Heart right ventricle (tissue), 16 donors: ENCODE measurements at places on chromosomes 1 and 21. TPM values are rescaled to one million over a fixed set of nuclear protein-coding genes. Genes with fewer than 3 reads are reported as not detected.
A peak's percentile ranks its signal among the peaks of the same experiment; 100 is the strongest.

The CD53 gene
- 3.6 TPM for total RNA-seq

The IL19 gene
- total RNA-seq, result not detected

The VSIG8 gene
- not detected for total RNA-seq

The UBE2U gene
- total RNA-seq, result 3.6 TPM

The CCDC17 gene
- total RNA-seq, result 0.75 TPM

The CTSS gene
- total RNA-seq, result 26.1 TPM

The PEAR1 gene
- 10.4 TPM for total RNA-seq

The DPH5 gene
- total RNA-seq, result 36.1 TPM

The INSRR gene
- 0.05 TPM for total RNA-seq

- H3K4me1 ChIP-seq, result no peaks in the 10 kb centered on the region
- no peak for DNase-seq
- no peak overlapping the region for H3K4me3 ChIP-seq
- H3K36me3 ChIP-seq, result no peaks in the 10 kb centered on the region
- no peaks in the 10 kb centered on the region for H3K27me3 ChIP-seq
Measured at GRCh38 chr21:37870221-37870620, 46.0 kb downstream of the KCNJ6 start.

DNA sequence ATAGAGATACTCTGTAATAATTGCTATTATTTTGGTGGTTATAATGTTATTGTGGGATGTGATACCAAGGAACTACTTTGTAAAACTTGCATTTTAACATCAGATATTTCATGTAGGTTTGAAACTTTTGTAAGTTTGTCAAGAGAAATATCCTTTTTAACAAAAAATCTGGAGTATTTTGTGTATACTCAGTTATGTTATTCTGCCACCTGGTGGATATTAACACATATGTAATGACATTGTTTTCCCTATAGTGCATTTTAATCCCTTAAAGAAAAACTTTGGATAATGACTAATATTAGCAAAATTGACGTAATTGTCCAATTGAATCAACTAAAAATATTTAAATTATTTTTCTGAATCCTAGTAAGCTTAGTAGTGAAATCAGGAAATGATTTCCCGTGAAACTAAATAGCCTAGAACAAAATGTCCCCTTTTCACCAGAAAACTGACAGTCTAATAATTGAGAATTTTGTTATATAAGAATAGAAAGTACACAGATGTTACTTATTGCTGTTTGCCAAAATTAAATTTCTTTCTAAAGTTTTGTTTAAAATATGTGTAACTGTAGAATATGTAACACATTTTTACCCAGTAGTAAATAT is 39.6 kb downstream of the KCTD3 start:
- H3K27ac ChIP-seq, result no peak overlapping the region
- H3K4me3 ChIP-seq, result no peak overlapping the region
- peaks cover 4% of the 10 kb centered on the region for H3K4me1 ChIP-seq
- H3K36me3 ChIP-seq, result peaks cover 87% of the 10 kb centered on the region
- no peak for DNase-seq

- no peak overlapping the region for H3K4me3 ChIP-seq
- no peak overlapping the region for H3K27ac ChIP-seq
- no peaks in the 10 kb centered on the region for H3K36me3 ChIP-seq
- H3K27me3 ChIP-seq, result no peaks in the 10 kb centered on the region
- DNase-seq, result no peak
Measured at GRCh38 chr1:114369930-114370329, 141.1 kb downstream of the TRIM33 start.

GRCh38 chr1:187641463-187641862 is 812.7 kb downstream of the PLA2G4A start:
- no peak for DNase-seq
- no peaks in the 10 kb centered on the region for H3K4me1 ChIP-seq

DNA sequence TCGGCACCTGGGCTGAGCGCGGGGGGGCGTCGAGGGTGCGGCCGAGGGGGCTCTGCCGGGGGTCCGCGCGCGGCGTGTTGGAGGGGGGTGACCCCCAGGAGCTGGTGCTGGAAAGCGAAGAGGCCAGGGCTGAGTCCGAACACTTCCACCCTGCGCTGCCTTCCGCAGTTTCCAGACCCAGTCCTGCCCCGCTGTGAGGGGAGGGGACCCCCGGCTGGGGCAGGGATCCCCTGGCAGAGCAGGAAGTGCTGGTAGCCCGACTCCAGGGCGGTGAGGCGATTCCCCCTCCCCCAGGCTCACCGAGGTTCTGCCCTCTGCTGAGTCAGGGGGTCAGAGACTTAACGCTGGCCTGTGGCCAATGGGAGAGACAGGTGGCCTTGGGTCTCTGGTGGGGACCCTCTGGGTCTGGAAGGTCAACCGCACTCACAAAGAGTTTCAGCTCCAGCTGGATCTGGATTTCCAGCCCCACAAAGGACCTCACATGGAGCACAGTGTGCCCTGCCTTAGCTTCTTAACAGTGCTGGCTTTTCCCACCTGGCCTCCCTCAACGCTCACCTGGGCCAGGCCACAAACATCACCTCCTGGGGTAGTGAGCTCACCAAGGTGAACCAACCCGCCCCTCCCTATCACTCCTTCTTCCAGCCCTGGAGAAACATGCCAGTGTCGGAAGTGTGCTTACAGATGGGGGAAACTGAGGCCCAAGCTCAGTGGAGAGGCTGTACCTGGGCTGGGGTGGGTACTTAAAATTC is 39.8 kb upstream of the SYNC start:
- no peaks in the 10 kb centered on the region for H3K36me3 ChIP-seq
- H3K27me3 ChIP-seq, result no peaks in the 10 kb centered on the region
- peaks cover 19% of the 10 kb centered on the region for H3K4me1 ChIP-seq

DNA sequence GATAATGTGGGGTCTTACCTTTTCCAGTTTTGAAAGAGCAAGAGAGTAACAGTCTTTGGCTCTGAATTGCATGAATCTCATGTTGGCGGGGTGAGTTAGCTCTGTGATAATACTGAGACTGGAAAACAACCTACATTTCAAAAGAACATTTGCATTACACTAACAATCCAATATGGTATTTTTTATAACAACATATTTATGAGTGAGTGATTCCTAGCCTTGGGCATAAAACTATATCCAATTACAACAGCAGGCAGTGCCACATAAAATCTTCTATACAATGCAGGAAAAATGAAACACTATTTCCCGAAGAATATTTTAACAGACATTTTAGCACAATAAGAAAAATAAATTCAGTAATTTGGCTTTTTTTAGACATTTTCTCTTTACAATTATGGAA is 303.0 kb downstream of the KCNT2 start:
- H3K4me1 ChIP-seq, result no peaks in the 10 kb centered on the region
- no peaks in the 10 kb centered on the region for H3K36me3 ChIP-seq
- H3K4me3 ChIP-seq, result no peak overlapping the region

DNA sequence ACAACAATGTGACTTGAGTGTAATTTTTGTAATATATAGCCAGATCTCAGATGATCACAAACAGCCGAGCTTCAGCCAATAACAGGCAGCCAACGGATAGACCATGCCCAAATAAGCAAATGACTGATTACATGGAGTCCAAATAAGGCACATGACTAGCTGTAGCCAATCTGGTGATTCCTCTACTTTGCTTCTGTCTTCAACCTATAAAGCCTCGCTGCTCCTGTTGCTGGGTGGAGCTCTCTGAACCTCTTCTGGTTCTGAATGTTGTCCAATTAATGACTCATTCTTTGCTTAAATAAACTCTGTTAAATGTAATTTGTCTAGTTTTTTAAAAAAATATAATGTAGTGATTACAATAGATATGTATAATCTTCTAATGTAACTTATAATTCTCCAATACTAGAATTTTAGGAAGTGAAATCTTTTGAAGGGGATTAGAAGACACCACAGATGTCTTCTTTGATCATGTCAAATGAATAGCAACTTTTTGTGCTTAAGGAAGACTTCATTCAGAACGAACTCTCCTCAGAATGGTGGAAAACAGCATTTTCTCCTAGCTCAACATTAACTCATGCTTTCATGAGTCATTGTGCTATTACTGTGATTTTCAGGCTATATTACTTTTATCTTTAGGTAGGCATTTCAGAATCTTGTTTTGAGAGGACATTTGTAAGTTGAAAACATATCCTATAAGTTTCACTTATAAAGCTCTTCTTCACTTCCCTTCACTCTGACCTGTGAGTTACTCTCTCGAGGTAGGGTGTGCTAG is 857.8 kb upstream of the B3GALT2 start:
- DNase-seq, result no peak
- no peak overlapping the region for H3K27ac ChIP-seq
- no peaks in the 10 kb centered on the region for H3K36me3 ChIP-seq
- no peak overlapping the region for H3K4me3 ChIP-seq
- no peaks in the 10 kb centered on the region for H3K4me1 ChIP-seq

GRCh38 chr1:207904391-207904790 is 6.5 kb downstream of the CD34 start:
- H3K4me3 ChIP-seq, result no peak overlapping the region
- H3K36me3 ChIP-seq, result peaks cover 14% of the 10 kb centered on the region
- H3K27me3 ChIP-seq, result no peaks in the 10 kb centered on the region

DNA sequence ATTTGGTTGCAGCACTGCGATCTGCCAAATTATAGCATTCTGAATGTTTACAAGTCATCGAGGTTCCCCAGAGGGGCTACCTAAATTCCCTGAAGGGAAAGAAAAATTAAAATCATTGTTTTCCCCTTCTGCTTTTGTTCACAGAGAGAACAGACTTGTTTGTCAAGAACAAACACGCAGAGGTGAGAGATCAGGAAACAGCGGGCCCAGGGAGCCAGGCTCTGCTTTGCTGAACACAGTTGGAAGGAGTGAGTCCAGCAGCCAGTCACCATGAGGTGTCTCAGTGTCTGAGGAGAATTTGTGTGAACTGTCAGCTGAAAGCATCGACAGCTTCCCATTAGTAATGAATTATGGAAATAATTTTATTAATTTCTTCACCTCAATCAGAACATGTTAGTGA is 52.5 kb downstream of the RWDD3 start:
- H3K27ac ChIP-seq, result no peak overlapping the region
- no peaks in the 10 kb centered on the region for H3K36me3 ChIP-seq
- no peak overlapping the region for H3K4me3 ChIP-seq
- H3K4me1 ChIP-seq, result no peaks in the 10 kb centered on the region

DNA sequence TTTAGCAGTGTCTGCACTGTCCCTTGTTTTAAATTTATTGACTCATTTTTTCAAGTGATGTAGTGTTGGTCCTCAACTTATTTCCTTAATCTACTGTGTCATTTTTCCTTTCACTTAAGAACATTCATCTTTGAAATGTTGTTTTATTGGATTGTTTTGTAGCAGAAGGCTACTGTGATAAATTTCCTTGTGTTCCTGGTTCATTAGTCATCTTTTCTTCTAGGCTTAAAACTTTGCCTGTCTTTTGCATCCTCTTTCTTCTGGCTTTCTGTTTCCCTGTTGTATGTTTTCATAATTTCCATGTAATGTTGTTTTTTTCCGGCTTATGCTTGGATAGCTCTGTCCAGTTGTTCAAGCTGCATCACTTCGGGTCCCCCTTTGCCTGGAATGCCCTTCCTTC is 61.9 kb downstream of the UBE2T start:
- H3K27me3 ChIP-seq, result peaks cover 11% of the 10 kb centered on the region
- no peak overlapping the region for H3K27ac ChIP-seq
- DNase-seq, result no peak

DNA sequence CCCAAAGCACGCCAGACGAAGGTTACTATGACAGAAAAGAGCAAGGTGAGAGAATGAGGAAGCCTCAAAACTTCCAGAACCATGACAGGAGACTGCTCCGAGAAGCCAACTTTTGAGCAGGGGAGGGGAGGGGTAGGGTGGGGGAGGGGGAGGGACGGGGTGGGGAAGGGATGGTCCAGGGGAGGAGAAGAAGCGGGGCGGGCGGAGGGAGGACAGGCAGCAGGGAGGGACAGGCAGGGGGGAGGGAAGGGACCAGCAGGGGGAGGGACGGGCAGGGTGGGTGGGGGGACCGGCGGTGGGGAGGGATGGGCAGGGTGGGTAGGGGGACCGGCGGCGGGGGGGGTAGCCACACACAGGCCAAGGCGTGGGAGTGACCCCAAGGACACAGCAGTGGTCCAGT is 2.0 kb downstream of the INTS11 start:
- no peak for DNase-seq
- H3K27ac ChIP-seq, result no peak overlapping the region
- H3K4me1 ChIP-seq, result peaks cover 67% of the 10 kb centered on the region

DNA sequence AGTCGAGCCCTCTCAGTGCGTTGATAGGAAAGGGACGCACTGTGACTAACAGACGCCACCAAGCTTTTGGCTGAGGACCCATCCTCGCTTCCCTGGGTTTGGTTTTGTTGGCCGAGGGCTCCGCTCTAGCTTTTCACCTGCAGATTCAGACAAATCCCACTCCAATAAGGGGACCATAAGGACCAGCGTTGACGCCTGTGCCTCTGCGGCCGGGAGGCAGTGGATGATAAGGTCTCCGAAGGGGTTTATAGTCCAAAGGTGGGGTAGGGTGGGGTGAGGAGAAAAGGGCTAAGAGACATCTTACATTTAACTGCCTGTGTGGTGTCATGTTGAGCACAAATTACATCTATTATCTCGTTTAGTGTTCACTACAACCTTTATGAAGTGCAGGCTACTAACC is 760 bp downstream of the PEX14 start:
- no peak for DNase-seq
- H3K27me3 ChIP-seq, result no peaks in the 10 kb centered on the region
- peak overlapping the region; percentile 94 for H3K4me3 ChIP-seq
- H3K4me1 ChIP-seq, result peaks cover 42% of the 10 kb centered on the region
- H3K36me3 ChIP-seq, result no peaks in the 10 kb centered on the region
- H3K27ac ChIP-seq, result peak overlapping the region; percentile 91

GRCh38 chr1:7348073-7348472 is 423.0 kb upstream of the VAMP3 start:
- no peak overlapping the region for H3K27ac ChIP-seq
- DNase-seq, result no peak
- H3K36me3 ChIP-seq, result no peaks in the 10 kb centered on the region

- DNase-seq, result peak; percentile 82
- no peaks in the 10 kb centered on the region for H3K36me3 ChIP-seq
- no peak overlapping the region for H3K27ac ChIP-seq
- peaks cover 7% of the 10 kb centered on the region for H3K4me1 ChIP-seq
- peaks cover 32% of the 10 kb centered on the region for H3K27me3 ChIP-seq
Measured at GRCh38 chr21:44509539-44509938, 30.5 kb downstream of the KRTAP10-1 start.

- peaks cover 39% of the 10 kb centered on the region for H3K4me1 ChIP-seq
- H3K36me3 ChIP-seq, result no peaks in the 10 kb centered on the region
- peak overlapping the region; percentile 75 for H3K4me3 ChIP-seq
- peak overlapping the region; percentile 67 for H3K27ac ChIP-seq
- H3K27me3 ChIP-seq, result no peaks in the 10 kb centered on the region
Measured at GRCh38 chr1:89843273-89844130, 22.7 kb downstream of the LRRC8D start.

- H3K36me3 ChIP-seq, result no peaks in the 10 kb centered on the region
- no peaks in the 10 kb centered on the region for H3K4me1 ChIP-seq
- DNase-seq, result no peak
- H3K27ac ChIP-seq, result no peak overlapping the region
- H3K4me3 ChIP-seq, result no peak overlapping the region
- H3K27me3 ChIP-seq, result no peaks in the 10 kb centered on the region
Measured at GRCh38 chr21:24197132-24197643, 1410.1 kb downstream of the MRPL39 start.

DNA sequence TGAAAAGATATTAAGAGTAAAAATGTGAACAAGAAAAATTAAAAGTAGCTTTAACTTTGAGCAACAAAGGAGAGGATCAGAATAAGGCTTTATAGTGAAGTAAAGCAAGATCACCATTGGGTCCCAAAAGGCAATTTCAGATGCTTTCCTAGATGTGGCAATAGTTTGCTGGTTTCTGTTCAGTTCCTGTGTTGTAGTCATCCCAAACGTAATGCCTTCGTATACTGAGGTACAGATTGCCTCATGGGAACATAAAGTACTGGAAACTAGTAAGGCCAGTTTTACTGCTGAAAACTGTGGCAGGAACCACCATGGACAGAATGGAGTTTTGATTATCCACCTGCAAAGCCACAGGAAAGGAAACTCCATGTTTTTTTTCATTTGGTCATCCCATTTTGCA is 283.5 kb upstream of the SGIP1 start:
- no peak overlapping the region for H3K4me3 ChIP-seq
- H3K27me3 ChIP-seq, result no peaks in the 10 kb centered on the region
- H3K4me1 ChIP-seq, result peaks cover 8% of the 10 kb centered on the region
- no peak for DNase-seq
- H3K36me3 ChIP-seq, result no peaks in the 10 kb centered on the region
